Cardiac ventricle fibroblast (primary cell): ENCODE measurements at places on chromosomes 5 and 9. TPM values are rescaled to one million over a fixed set of nuclear protein-coding genes. Genes with fewer than 3 reads are reported as not detected.

Gene SOHLH1
- total RNA-seq, result not detected in 2 replicates

Gene CTXN3
- not detected in 2 replicates for total RNA-seq

Gene IL9
- not detected in 2 replicates for total RNA-seq

Gene OTULIN
- 21.1 and 30.9 TPM in 2 replicates for total RNA-seq

Gene BNC2
- total RNA-seq, result 29.7 and 36.8 TPM in 2 replicates

Gene GPX8
- total RNA-seq, result 108 and 132 TPM in 2 replicates

Gene TRPM6
- 0.05 and 0.06 TPM in 2 replicates for total RNA-seq

Gene PCDHA1
- 0.05 TPM in 1 of 2 replicates, not detected in the other for total RNA-seq

Gene ADRA1B
- total RNA-seq, result 0.83 and 1.7 TPM in 2 replicates

Gene N4BP3
- 1.4 and 1.7 TPM in 2 replicates for total RNA-seq

Gene EGR1
- total RNA-seq, result 28.6 and 29.2 TPM in 2 replicates

Gene GFRA3
- total RNA-seq, result not detected in 2 replicates

Gene CXCL14
- total RNA-seq, result 0.64 TPM in 1 of 2 replicates, not detected in the other

Gene BHMT2
- total RNA-seq, result 3.2 and 5.6 TPM in 2 replicates

Gene C5orf52
- total RNA-seq, result not detected in 2 replicates

Gene CRHBP
- total RNA-seq, result 0.69 and 0.73 TPM in 2 replicates

Gene CCDC183
- total RNA-seq, result 0.39 and 1.1 TPM in 2 replicates

Gene SGCD
- 3.5 and 4.8 TPM in 2 replicates for total RNA-seq

Gene CENPH
- total RNA-seq, result 1.6 and 8.8 TPM in 2 replicates

Gene C9
- total RNA-seq, result not detected in 2 replicates

Gene ARL14EPL
- total RNA-seq, result not detected in 2 replicates

Gene LHX6
- total RNA-seq, result 0.05 and 0.81 TPM in 2 replicates

Gene TDRD7
- total RNA-seq, result 2.4 and 2.5 TPM in 2 replicates

Gene SLC45A2
- total RNA-seq, result not detected in 2 replicates

Gene CBY3
- not detected in 2 replicates for total RNA-seq

Gene ADAMTS12
- total RNA-seq, result 20.2 and 20.8 TPM in 2 replicates

Gene TMEM174
- total RNA-seq, result not detected in 2 replicates

Gene KCNN2
- 0.12 TPM in 1 of 2 replicates, not detected in the other for total RNA-seq

Gene LPAR1
- total RNA-seq, result 30.4 and 39.0 TPM in 2 replicates

Gene GLRA1
- not detected in 2 replicates for total RNA-seq

Gene SARDH
- total RNA-seq, result 11.6 and 16.3 TPM in 2 replicates

Gene BTNL9
- total RNA-seq, result 0.19 and 0.34 TPM in 2 replicates

Gene SNX30
- 9.4 and 18.0 TPM in 2 replicates for total RNA-seq

Gene FABP6
- not detected in 2 replicates for total RNA-seq

Gene OR13C5
- total RNA-seq, result not detected in 2 replicates

Gene ADAMTS16
- total RNA-seq, result not detected in 2 replicates

Gene OR1K1
- not detected in 2 replicates for total RNA-seq

Gene NR5A1
- total RNA-seq, result not detected in 2 replicates
